ENCODE measurements at places on chromosomes 2 and 18. TPM values are rescaled to one million over a fixed set of nuclear protein-coding genes. Genes with fewer than 3 reads are reported as not detected.

DNA sequence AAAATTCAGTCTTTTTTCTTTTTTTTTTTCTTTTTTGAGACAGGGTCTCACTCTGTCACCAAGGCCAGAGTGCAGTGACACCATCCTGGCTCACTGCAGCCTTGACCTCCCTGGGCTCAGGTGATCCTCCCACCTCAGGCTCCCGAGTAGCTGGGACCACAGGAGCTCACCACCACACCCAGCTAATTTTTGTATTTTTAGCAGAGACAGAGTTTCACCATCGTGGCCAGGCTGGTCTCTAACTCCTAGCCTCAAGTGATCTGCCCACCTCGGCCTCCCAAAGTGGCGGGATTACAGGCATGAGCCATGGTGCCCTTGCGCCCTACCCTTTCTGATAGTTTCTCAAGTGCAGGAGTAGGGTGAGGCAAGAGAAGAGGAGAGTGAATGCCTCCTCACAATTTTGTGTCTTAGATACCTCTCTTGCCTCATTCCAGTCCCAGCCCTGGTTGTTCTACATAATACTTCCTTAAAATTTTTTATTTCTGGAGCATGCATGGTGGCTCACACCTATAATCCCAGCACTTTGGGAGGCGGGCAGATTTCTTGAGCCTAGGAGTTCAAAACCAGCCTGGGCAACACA is 68.2 kb upstream of the CAB39 start:
- H3K4me3 ChIP-seq = no peak overlapping the region
- no peaks in the 10 kb centered on the region for H3K4me1 ChIP-seq
- DNase-seq = no peak
- no peak overlapping the region for H3K27ac ChIP-seq

GRCh38 chr2:50594233-50594632 is 437.7 kb downstream of the NRXN1 start:
- H3K27ac ChIP-seq = no peak overlapping the region
- H3K4me1 ChIP-seq = no peaks in the 10 kb centered on the region
- H3K4me3 ChIP-seq = no peak overlapping the region
- H3K36me3 ChIP-seq = no peaks in the 10 kb centered on the region
- H3K27me3 ChIP-seq = peaks cover 45% of the 10 kb centered on the region
- DNase-seq = peak; percentile 6

The POLR1A gene
- 70.8 TPM for total RNA-seq

GRCh38 chr18:31185186-31185950 is 22.7 kb upstream of the DSC1 start:
- no peak overlapping the region for H3K4me3 ChIP-seq
- H3K27me3 ChIP-seq = no peaks in the 10 kb centered on the region
- no peak for DNase-seq
- no peak overlapping the region for H3K27ac ChIP-seq

DNA sequence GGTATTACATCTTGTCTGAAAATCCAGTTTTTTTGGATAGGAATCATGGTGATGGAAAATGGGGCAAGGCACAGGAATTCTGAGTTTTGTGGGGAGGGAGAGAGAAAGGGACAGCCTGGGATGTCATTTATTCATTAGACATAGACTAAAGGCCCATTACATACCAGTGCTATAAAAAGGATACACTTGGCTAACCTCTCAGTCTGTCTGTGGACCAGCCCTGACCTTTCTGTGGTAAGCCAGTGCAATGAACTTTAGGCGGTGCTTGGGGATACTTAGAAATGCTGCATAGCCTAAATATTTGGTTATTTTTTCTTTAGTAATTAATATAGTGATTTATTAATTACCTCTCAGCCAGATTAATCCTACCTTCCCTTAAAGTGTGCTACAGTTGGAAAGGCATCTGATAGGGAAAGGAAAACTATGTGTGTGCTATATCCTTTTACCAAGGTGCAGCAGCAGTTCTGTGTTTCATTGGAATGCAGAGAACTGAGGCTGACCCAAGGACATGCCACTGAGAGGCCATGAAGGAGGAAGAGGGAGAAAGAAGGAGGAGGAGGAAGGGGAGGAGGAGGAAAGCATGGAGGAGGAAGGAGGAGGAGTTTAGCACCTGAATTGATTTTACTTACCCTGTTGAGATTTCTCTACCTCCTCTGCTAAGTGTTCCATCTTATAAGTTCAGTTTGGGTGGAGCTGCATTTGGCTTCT is 37.5 kb downstream of the KCNS3 start:
- DNase-seq = no peak
- H3K27ac ChIP-seq = no peak overlapping the region
- no peaks in the 10 kb centered on the region for H3K36me3 ChIP-seq
- H3K4me1 ChIP-seq = peaks cover 9% of the 10 kb centered on the region
- no peak overlapping the region for H3K4me3 ChIP-seq

DNA sequence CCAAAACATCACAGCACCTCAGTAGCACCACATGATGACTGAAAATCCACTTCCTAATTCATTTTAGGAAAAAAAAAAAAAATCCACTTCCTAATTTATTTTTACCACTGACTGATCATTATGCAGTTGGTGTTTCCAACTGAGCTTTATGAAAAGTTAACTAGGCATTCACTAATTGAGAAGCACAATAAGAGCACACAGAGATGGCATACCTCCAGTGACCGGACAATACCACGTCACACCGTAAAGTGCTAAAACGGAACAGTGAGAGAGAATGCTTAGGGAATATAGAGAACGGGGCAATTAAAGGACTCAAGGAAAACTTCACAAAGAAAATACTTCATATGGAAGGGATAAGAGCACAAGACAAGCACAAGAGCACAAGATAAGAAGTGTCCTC is 212.5 kb downstream of the NBAS start:
- H3K4me3 ChIP-seq = no peak overlapping the region
- peak overlapping the region; percentile 10 for H3K27ac ChIP-seq
- no peaks in the 10 kb centered on the region for H3K36me3 ChIP-seq
- DNase-seq = peak; percentile 9

DNA sequence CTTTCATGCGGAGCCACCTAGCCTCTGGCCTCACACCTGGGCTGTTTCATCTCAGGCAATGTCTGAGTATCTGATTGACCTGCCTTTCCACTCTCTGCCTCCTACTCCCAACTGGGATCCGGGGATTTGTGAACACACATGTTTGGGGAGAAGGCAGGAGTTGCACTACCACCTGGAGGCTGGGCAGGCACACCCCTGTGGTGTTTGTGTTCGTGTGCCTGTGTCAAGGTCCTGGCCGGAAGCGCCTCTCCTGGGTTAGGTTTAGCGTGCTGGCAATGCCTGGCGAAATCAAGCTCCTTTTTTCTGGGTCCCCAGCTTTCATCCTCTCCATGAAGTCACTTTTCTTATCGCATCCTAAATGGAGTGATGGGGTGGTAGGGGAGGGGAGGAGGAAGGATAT is 63.9 kb downstream of the GATA6 start:
- no peak for DNase-seq
- H3K4me1 ChIP-seq = no peaks in the 10 kb centered on the region
- no peak overlapping the region for H3K4me3 ChIP-seq
- peaks cover 20% of the 10 kb centered on the region for H3K27me3 ChIP-seq
- H3K36me3 ChIP-seq = no peaks in the 10 kb centered on the region
- no peak overlapping the region for H3K27ac ChIP-seq

The PDE1A gene
- 3.1 TPM for total RNA-seq

GRCh38 chr2:9105601-9106337 is 100.8 kb upstream of the ASAP2 start:
- H3K27ac ChIP-seq = no peak overlapping the region
- peaks cover 12% of the 10 kb centered on the region for H3K4me1 ChIP-seq
- no peaks in the 10 kb centered on the region for H3K27me3 ChIP-seq
- H3K36me3 ChIP-seq = no peaks in the 10 kb centered on the region
- DNase-seq = no peak

The NEU2 gene
- total RNA-seq = not detected

DNA sequence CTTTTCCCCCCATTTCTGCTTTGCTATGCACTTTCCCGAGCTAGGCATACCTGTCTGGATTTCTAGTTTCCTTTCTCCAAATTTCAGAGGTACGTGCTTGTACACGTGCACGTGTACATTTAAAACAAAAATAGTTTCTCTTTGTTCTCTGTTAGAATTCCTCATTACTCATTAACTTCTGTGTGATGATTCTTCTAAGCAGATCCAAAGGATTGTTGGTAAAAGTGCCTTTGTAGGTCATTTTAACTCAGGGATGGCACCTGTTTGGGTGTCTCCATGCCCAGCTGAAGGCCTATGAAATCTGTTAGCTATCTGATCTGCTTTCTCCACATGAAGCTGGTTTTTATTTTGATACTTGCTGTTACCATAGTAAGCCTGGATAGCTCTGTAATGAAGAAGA is 264.3 kb downstream of the LPIN1 start:
- DNase-seq = no peak
- no peak overlapping the region for H3K27ac ChIP-seq
- H3K27me3 ChIP-seq = no peaks in the 10 kb centered on the region
- peaks cover 17% of the 10 kb centered on the region for H3K4me1 ChIP-seq

The KCNG2 gene
- total RNA-seq = not detected

DNA sequence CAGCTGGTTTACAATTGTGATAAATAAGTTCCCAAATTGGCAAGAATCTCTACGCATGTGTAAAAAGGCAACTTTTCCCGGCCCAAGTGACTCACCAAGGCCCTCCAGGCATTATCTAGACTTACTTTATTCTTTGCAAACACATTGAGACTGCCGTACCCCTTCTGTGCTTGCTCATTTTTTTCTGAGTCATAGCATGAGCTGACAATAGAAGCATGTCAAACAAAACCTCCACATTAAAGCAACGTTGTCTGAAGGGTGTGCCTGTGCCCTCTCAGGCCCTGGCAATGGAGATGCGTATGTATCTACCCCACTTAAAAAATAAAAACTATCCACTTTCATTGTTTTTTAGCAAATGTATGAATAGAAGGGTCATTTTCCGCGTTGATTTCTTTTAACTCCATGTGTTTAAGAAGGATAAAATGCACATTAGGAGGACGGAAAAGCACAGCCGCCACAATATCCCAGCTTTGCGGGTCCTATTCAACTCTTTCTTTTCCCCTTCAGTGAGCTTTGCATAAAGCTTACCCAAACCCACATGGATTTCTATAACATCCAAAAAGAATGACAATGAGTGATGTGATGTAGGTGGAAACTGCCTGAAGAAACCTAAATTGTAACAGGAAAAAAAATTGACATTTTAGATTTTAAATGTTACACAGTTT is 298.2 kb downstream of the CDCA7 start:
- DNase-seq = peak; percentile 71
- peaks cover 9% of the 10 kb centered on the region for H3K27me3 ChIP-seq
- no peaks in the 10 kb centered on the region for H3K4me1 ChIP-seq
- H3K4me3 ChIP-seq = no peak overlapping the region

GRCh38 chr2:237421542-237422116 is 7.7 kb upstream of the COL6A3 start:
- H3K4me3 ChIP-seq = peak overlapping the region; percentile 15
- H3K27me3 ChIP-seq = peaks cover 21% of the 10 kb centered on the region
- peak; percentile 83 for DNase-seq
- H3K36me3 ChIP-seq = no peaks in the 10 kb centered on the region
- no peaks in the 10 kb centered on the region for H3K4me1 ChIP-seq

DNA sequence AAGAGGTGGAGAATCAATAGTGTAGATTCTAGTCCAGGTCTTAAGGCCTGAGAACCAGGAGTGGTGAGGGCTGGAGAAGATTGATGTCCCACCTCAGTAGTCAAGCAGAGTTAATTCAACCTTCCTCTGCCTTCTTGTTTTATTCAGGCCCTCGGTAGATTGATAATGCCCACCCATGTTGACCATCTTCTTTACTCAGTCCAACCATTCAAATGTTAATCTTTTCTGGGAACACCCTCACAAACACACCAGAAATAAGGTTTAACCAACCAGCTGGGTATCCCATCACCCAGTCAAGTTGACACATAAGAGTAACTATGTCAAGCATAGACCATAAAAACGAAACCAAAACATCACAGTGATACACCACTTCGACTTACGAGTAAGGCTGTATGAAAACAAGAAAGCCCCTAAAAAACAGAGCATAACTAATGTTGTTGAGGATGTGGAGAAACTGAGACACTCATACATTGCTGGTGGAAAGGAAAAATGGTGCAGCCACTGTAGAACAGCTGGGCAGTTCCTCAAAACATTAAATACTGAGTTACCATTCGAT is 57.5 kb downstream of the SLC35F5 start:
- DNase-seq = no peak
- H3K27ac ChIP-seq = no peak overlapping the region
- no peaks in the 10 kb centered on the region for H3K36me3 ChIP-seq
- H3K4me3 ChIP-seq = no peak overlapping the region

DNA sequence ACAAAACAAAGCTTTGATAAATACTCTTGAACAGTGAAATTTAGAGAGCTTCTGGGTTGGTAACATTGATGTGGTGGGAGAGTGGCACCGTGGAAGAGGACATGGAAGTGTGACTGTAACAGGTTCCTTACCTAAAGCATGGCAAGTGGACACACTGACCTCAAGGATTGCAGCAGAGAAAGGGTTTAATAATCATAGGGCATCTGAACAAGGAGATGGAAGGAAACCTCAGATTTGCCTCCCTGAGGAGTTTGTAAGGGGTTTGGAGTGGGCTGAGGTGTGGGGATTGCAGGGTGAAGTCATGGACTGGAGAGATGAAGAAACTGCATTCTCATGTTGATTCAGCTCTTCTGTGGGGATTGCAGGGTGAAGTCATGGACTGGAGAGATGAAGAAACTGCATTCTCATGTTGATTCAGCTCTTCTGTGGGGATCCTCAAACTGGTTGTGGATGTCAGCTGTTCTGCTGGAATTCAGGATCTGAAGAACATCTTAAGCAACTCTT is 83.8 kb upstream of the TLK1 start:
- no peaks in the 10 kb centered on the region for H3K27me3 ChIP-seq
- no peak for DNase-seq
- H3K36me3 ChIP-seq = no peaks in the 10 kb centered on the region
- H3K4me3 ChIP-seq = no peak overlapping the region
- H3K27ac ChIP-seq = no peak overlapping the region
- H3K4me1 ChIP-seq = no peaks in the 10 kb centered on the region

DNA sequence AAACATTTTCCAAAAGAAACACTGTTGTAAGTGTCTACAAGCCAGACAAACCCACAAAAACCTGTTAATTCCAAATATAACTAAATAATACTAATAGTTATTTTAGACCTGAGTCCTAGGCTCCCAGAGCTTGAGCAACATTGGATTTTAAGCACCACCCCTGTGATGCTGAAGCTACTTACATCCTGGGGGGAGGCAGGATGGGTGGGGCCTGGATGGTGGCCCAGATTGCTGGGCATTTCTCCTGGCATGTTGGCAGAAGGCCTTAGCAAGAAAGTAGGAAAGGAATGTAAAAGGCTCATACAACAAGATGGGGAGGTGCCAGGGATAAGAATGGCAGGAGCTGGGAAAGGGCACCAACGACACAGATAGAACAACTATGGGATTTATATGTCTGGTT is 50.7 kb upstream of the OTX1 start:
- H3K27ac ChIP-seq = no peak overlapping the region
- H3K4me3 ChIP-seq = no peak overlapping the region

- no peak overlapping the region for H3K4me3 ChIP-seq
- no peaks in the 10 kb centered on the region for H3K36me3 ChIP-seq
- H3K27ac ChIP-seq = no peak overlapping the region
- H3K27me3 ChIP-seq = no peaks in the 10 kb centered on the region
Measured at GRCh38 chr2:85468096-85468703, 49.7 kb downstream of the SH2D6 start.

GRCh38 chr2:75067506-75067905 is 109.1 kb downstream of the POLE4 start:
- no peak overlapping the region for H3K4me3 ChIP-seq
- no peak overlapping the region for H3K27ac ChIP-seq
- no peaks in the 10 kb centered on the region for H3K4me1 ChIP-seq
- DNase-seq = no peak
- H3K27me3 ChIP-seq = no peaks in the 10 kb centered on the region

Measured in A673 (cell line).